ENCODE measurements at places on chromosomes 6 and 20.

- DNase-seq = no peak
Measured at GRCh38 chr6:82073484-82073883, 174.1 kb downstream of the IBTK start.

GRCh38 chr20:18279242-18279641 lies 9.1 kb upstream of the ZNF133 start:
- peak; percentile 7 for DNase-seq

GRCh38 chr6:150672800-150673199 lies 73.1 kb downstream of the PLEKHG1 start:
- DNase-seq = no peak

DNA sequence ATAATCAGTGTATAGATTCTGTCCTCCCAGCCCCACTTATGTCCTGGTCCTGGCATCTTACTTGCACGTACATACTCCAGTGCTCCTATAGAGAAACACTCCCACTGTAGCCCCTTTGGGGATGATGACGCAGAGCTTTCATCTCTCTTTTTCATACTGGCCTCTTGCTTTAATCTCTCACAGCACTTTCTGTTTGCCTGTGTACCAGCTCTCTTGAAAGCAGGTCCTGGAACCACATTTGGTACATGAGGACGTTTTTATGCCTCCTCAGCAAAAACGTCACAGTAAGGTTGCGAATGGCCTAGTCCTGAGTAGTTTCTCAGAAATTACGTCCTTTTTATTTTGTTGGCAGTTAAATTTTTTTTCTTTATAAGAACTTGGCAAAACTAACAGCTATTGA lies 10.8 kb downstream of the L3MBTL3 start:
- DNase-seq = no peak

- DNase-seq = no peak
Measured at GRCh38 chr6:105882828-105883227, 203.3 kb upstream of the PRDM1 start.

DNA sequence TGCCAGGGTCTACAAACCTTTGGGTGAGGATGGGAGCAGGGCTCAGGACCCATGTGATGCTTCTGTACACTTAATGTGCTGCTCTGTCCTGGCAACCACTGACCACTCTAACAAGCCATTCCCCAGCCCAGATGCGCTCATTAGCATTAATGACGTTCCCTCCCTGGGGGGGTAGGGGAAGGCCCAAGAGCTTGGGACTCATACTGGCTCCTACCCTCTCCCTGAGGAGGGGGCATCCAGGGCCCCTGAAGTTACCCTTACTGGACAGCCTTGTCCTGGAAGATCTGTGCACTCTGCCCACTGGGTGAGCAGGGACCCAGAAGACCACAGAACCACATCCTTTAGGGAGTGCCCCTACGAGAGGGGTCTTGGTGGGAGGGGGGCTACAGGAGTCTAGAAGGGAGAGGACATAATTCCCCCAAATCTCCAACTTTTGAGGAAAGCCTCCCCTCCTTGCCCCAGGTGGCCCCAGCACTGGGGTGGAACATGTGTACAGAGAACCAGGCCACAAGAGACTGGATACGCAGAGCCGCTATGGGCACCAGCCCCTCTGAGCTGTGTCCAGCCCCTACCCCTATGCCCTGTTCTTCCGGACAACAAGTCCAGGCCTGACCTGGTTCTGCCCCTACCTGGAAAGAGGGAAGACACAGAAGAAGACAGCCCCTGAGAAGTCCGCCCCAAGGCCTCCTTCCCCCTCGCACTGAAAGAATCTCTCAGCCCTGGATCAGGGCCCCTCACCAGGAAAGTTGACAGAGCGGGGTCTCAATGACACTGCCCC lies 1.4 kb downstream of the TEAD3 start:
- no peak for DNase-seq

DNA sequence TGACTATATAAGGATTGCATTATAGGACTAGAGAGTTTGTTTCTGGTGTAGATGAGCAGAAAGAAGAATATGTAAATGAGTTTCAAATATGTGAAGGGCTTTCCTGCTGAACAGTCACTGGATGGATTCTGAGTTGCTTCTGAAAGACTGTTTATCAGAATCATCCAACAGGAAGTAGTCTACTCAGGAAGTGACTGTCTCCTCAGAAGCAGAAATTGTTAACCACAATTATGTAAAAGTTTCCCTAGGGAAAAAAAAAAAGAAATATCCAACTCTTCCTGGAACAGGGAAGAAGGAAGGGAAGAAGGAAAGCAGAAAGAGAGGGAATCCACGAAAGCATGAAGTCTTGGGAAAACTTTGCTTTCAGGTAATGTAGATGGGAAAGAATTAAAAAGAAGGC lies 138.9 kb downstream of the TENT5A start:
- no peak for DNase-seq

DNA sequence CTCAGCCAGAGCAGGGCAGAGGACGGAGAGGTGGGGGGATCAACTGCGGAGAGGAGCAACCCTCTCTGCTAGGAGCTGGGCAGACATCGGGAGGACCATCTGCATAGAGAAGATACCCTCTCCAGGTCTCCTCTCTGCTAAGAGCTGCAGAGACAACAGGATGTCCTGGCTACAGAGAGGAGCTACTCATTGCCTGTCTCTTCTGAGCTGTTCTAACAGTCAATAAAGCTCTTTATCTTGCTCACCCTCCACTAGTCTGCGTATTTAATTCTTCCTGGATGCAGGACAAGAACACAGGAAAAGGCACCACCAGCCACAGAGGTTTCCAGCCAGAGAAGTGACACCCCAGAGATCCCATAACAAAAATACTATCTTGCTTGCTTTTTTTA lies 871.1 kb upstream of the GJE1 start:
- DNase-seq = no peak
